ENCODE measurements at places on chromosomes 2 and 18.

DNA sequence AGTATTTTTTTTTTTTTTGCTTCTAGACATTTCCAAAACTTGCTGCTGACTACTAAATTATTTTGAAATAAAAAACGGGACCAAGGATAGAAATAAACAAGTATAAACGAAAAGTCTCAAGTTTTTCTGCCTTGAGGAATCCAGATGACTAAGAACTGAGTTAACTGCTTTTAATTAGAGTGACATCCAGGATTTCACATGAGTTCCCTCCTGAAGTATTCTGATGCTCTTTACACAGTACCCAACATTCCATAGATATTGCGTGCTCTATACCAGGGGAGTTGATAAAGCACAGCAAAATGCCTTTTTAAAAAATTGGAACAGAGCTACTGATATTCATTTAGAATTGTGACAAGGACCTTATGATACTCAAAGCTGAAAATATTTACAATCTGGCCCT, 618.0 kb downstream of the CCDC85A start:
- no peak for DNase-seq

DNA sequence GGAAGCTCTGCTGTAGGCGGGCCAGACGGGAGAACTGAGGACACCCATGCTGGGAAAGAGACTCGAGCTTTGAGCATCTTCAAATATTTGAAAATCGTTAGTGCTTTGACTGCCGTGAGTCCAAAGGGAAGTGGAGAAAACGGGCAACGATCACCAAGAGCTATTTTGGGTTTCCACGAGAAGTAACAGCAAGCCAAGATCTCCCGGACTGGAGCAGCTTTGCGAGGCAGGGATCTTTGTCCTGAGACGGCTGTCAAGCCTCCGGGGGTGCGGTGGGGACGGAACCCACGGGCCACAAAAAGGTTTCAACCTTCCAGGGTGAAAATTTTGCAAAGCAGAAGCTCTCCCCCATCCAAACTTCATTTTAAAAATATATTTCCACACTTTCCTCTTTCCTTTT, 195.8 kb downstream of the NDUFA10 start:
- DNase-seq: no peak

DNA sequence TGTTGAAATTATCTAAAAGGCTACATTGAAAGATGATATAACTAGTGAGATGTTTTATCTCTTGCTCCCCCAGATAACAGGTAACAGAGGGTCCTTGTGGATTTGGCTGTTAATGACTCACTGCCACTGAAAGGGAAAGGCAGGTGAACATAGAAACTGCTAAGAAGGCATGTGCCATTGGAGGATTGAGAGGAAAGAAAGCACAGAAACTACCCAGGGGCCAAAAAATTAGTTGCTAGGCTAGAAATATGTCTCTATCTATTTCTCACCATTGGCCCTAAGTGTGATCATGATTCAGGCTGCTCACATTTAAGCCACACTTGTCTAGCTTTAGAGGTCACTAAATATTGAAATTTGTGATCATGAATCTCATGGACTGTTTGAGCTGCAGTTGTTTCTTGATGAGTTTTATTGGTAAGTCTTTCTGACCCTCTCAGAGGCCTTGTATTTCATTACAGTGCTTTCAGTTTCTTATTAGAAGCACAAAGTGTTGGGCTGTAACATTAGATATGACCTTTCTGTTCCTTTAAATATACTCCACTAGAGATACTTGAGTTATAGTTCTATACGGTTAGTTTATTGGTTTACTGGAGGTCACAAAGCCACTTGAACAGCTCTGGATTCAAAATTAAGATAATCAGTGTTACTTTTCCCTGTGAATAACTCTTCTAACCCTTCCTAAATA, 26.2 kb downstream of the NAB1 start:
- DNase-seq: no peak

GRCh38 chr2:33020883-33021282, 74.1 kb downstream of the LTBP1 start:
- DNase-seq: no peak

DNA sequence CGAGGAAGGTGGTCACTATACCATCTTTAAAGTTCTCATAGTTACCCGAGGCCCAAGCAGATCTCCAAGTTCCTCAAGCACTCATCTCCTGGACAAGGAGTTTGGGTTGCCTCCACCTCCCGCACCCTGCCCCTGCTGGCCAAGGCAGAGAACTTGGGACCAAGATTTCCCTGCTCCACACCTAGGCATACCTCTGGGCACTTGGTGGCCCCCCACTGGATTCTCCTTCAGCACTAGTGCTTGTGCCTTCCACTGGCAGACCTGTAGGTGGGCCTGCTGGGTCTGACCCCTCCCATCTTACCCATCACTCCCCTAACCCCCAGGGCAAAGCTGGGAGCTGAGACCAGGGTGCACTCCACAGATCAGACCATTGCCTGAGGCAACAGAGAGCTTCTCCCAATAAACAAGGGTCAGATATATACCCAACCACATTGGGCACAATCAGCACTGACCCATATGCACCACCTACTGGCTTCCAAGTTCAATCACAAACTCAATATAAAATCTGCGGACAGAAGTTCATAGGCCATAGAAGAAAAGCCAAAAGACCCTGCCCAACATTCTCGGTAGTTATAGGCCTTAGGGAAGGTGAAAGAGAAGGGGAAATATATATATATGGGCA, 244.2 kb downstream of the EXOC6B start:
- no peak for DNase-seq

DNA sequence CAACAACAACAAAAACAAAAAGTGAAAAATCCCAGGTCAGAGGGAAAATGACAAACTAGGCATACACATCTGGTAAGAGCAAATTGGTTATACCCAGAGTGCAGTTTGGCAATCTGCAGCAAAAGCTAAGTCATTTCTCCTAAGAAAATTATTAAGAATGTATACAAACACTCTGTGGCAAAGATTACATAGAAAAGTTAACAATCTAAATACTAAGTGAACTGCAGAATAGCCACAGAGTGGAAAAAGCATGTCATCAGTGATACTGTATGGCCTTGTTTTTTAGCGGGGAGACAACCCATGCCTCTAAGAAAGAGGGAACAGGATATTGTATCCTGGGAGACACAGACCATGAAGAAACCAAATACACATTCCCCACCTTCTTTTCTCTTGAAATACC, 136.0 kb upstream of the ITGB6 start:
- DNase-seq: no peak

GRCh38 chr2:7015007-7015950, 98.1 kb downstream of the RNF144A start:
- no peak for DNase-seq

- no peak for DNase-seq
Measured at GRCh38 chr2:15735484-15736326, 144.0 kb downstream of the DDX1 start.

- DNase-seq: no peak
Measured at GRCh38 chr2:39871291-39871761, 92.3 kb upstream of the THUMPD2 start.

GRCh38 chr2:61529944-61530735, 8.0 kb downstream of the XPO1 start:
- no peak for DNase-seq

- no peak for DNase-seq
Measured at GRCh38 chr18:62897153-62897552, 181.8 kb downstream of the PHLPP1 start.

DNA sequence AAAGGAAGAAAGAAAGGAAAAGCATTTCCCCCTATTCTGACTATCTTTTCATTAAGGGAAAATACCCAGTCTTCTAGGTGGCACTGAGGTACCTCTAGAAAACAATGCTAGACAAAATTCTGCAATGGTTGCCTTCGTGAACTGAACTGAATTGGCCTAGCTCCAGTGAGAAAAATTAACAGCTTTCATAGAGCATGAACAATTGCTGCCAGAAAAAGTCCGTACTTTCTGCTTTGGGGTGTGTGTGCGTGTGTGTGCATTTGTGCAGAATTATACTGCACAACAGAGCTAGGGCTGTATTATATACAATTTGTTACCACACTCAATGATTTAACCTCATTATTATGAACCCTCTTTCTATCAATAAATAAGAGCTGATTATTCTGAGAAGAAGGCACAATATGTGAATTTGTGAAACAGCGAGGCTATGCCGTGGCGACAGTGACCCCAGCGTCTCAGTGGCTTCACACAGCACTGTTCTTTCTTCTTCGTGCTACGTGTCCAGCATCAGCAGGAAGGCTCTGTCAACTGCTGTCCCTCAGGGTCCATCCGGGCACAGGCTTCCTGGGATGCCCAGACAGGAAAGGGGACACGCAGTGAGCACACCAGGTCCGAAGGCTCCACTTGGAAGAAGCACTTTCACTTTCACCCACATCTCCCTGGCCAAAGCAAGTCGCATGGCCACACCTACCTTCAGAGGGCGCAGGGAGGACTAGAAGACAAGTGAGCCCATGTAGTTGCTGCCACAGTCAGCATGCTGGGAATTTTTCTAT, 47.5 kb downstream of the PTGR3 start:
- no peak for DNase-seq

DNA sequence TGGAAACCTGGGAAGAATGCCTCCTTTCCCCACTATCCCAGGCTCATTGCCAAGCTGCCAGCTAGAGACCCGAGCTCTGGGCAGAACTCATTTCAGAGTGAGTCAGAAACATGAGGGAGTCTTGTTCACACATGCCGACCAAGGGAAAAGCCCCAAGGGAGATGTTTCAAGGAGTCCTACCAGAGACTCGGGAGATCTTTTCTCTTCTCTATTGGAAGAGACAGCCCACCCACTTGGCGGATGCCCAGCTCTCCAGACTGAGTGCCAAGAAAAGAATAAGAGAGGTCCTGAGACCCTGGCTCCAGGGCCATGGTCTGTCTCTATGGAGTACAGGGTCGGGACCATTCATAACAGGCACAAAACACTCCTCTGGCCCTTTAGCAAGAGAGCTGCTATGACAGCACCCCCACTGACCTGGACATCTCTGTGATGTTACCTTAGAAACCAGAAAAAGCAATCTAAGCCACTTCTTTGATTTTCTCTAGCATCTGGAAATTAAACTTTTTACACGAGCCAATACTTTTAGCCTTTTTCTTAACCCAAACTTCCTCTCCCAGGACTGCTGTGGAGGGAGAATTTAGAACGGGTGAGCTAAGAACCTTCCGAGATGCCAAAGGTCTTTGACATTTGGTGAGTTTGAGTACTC, 18.5 kb upstream of the IGFBP5 start:
- DNase-seq: no peak

- no peak for DNase-seq
Measured at GRCh38 chr2:233439191-233439590, 84.9 kb downstream of the DGKD start.

- no peak for DNase-seq
Measured at GRCh38 chr2:107428781-107429180, 397.9 kb upstream of the RGPD4 start.

GRCh38 chr2:106863387-106863786, 22.6 kb downstream of the ST6GAL2 start:
- DNase-seq: no peak

DNA sequence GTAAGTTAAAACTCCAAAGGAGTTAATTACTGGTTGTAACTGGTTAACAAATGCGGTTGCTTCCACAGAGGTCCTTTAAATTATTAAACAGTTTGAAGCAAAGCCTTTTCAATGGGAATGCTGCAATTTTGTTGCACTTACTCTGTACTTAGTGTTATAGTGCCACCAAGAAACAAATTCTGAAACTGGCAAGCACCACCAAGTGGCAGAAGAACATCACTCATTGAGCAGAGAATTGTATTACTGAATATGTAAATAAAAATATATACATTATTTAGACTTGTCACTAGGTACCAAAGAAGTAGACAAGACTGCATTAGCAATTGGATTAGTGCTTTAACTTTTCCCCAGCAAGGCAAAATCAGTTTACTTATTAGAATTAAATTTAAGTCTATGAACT, 2.6 kb upstream of the TMEFF2 start:
- no peak for DNase-seq

GRCh38 chr2:219278655-219279150, 463 bp upstream of the DNAJB2 start:
- no peak for DNase-seq

- DNase-seq: no peak
Measured at GRCh38 chr2:218020281-218020680, 17.5 kb upstream of the TNS1 start.

DNA sequence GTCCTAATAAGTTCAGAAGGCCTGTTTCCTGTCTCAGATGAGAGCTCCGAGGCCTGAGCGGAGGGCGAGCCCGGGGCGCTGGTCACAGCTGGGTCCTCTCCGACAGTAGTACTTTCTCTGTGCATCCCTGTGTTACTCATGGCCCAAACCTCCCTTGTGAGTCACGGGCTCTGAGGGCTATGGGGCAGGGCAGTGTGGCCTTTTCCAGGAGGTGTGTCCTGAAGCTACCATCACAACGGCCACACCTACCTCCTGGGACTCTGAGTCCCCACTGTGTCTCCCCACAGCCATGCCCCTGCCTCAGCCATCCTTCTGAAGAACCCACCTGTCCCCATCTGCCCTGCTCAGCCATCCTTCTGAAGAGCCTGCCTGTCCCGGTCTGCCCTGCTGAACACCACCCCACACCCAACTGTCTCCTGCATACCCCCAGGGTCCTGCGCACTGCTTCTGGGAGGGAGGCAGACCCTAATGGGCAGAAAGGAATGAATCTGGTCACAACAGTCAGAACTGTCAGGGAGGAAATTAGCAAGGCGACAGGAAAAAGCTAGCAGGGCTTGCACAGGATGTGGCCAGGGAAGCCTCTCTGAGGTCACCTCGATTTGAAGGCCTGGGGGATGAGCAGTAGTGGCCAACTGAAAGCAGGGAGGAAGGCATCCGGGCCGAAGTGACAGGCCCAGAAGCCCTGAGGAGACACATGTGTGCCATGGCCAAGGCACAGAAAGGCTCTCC, 145.4 kb upstream of the RIOK3 start:
- DNase-seq: no peak

DNA sequence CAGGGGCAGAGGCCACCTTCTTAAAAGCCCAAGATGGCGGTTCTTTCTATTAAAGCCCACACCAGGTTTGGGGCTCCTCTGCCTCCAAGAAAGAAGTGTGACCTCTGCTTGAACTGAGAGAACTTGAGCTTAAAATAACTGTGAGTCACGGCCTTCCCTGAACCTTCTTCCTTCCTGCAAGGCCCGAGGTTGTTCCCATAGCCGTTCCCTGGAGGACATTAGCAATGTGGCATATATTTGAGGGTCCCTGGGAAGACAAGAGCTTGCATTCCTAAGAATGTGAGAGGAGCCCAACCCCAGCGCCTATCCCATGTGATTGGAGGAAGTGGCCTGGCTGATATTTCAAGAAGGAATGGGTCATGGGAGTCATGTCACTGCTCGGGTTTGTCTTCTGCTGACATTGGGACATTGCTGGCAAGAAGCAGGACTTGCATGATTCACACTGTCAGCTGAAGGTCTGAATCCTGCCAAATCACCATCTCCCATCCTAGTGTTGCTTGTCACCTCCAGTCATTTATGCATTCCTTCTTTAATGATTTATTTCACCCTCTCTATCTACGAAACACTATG, 168.1 kb downstream of the TRIB2 start:
- DNase-seq: no peak

Data from activated CD4-positive, CD25-positive, alpha-beta regulatory T cell (primary cell).